ENCODE measurements at places on chromosomes 2 and 18.

DNA sequence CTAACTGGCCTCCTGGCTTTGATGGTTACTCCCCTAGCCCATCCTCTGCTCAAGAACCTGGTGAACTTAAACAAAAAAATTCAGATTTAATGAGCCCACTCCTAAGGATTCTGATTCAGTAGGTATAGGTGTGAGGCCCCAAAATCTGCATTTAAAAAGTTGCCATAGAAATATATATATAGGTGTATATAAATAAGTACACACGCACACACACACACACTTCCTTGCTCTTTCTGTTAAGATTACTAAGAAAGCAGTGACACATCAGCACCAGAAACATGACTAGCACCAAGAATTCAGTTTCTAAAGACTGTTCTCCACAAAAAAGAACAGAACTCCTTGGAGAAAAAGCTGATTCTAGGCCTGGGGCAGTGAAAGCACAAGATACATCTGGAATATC is 17.8 kb downstream of the EML6 start:
- DNase-seq, result peak; percentile 37

GRCh38 chr18:23133860-23134779 is 1.2 kb upstream of the CABLES1 start:
- DNase-seq, result no peak

GRCh38 chr2:12787891-12788801 is 71.4 kb downstream of the TRIB2 start:
- peak; percentile 62 for DNase-seq

GRCh38 chr2:55115761-55116597 is 65.7 kb upstream of the RTN4 start:
- peak; percentile 79 for DNase-seq

- peak; percentile 83 for DNase-seq
Measured at GRCh38 chr2:221501210-221501882, 70.8 kb downstream of the EPHA4 start.

All from LHCN-M2 (cell line).